ENCODE measurements at places on chromosomes 2 and 18. TPM values are rescaled to one million over a fixed set of nuclear protein-coding genes. Genes with fewer than 3 reads are reported as not detected.

DNA sequence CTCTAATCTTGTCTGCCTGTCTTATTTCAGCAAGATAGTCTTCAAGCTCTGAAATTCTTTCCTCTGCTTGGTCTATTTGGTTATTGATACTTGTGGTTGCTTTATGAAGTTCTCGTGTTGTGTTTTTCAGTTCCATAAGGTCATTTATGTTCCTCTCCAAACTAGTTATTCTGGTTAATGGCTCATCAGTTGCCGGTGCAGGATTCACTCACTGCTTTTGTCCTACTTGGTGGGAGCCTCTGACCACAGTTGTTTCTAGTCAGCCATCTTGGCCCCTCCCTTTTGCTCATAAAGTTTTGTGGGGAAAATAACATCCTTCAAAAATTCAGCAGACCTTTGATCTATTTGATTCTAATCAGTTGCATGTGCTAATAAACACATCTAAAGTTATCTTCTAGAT, 158.6 kb upstream of the PARD3B start:
- ATAC-seq: no peak

- ATAC-seq: no peak
Observed at GRCh38 chr2:150710916-150711315, 223.4 kb upstream of the RND3 start.

RGPD3 gene
- 0.77 TPM for total RNA-seq

- ATAC-seq: no peak
Observed at GRCh38 chr2:55999231-55999630, 75.6 kb upstream of the EFEMP1 start.

PKDCC gene
- total RNA-seq: 277 TPM

Measured in gastroesophageal sphincter (tissue), 4 donors.